ENCODE measurements at places on chromosomes 13 and 19.

DNA sequence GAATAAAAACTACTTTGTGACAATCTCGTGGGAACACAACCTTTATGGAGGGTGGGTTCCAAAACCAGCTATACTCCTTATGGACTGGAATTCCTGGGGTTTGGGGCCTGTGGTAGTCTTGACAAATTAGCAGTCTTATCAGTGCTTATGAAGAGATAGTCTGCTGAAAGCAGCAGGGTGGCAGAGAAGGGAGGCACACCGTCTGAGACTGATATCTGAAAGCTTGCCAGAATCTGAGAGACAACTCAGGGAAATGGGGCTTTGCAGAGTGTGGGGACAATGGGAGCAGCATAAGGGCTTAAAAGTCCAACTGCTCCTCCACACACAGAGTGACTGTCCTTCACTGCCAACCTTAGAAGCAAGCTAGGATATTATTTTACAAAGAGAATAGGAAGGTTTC, 95.9 kb downstream of the UGGT2 start:
- DNase-seq = no peak

GRCh38 chr13:74530011-74530410, 395.8 kb upstream of the KLF12 start:
- no peak for DNase-seq

DNA sequence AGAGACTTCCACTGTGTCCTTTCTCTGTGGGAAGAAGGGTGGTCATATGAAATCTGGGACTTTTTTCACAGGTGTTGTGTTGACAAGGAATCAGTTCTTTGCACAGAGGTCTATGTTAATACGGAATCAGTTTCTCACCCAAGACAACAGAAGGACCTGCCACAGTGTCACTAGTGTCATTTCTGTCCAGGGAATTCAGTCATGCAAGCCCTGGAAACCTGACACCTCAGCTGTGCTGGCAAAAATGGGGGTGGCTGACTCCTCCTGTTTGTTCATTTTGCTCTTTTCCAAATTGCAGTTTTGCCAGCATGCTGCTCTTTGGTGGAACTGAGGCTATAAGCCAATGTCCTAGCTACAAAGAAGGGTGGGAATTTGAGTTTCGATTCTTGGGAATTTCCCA, 49.8 kb upstream of the ESD start:
- DNase-seq = no peak

DNA sequence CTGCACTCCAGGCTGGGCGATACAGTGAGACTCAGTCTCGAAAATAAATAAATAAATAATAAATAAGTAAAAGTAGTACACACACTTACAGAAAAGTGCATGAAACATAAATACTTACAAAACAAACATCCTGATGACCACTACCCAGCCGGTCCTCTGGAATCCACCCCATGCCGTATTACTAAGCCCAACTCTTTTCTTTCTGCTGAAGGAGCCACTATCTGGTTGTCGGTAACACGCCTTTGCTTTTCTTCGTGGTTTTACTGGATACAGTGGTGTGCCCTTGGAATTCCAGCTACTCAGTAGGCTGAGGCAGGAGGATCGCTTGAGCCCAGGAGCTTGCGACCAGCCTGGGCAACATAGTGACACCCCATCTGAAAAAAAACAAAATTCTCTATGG, 39.4 kb downstream of the CELF5 start:
- no peak for DNase-seq

GRCh38 chr19:45215391-45216191, 29.6 kb downstream of the EXOC3L2 start:
- no peak for DNase-seq

- DNase-seq = no peak
Measured at GRCh38 chr13:29756506-29756905, 93.9 kb downstream of the UBL3 start.

DNA sequence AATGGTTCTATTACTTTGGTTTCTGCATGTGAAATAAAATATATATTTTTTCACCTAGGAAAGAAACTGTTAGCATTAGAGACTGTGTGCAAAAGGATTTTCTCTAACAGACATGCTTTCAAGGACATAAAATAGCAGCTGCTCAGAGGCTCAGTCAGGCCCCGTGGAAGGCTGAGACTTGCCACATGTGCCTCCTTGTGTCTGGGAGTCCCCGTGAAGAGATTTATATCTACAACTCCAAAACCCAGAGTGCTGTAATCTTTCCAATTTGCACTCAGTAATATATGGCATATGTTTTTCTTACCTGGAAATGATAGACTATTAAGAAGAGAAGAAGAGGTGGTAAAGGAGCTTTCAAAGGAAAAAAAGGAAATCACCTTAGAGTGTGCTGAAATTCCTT, 371.6 kb upstream of the OBI1 start:
- DNase-seq = no peak

DNA sequence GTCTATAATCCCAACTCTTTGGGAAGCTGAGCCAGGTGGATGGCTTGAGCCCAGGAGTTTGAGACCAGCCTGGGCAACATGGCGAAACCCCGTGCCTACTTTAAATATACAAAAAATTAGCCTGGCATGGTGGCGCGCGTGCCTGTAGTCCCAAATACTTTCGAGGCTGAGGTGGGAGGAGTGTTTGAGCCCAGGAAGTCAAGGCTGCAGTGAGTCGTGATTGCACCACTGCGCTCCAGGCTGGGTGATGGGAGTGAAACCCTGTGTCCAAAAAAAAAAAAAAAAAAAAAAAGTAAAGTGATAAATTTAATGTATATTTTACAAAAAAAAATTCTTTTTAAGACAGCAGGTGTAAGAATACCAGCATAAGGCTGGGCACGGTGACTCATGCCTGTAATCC, 17.6 kb downstream of the TMEM38A start:
- no peak for DNase-seq

GRCh38 chr19:39679056-39679790, 23.5 kb downstream of the LGALS16 start:
- DNase-seq = peak; percentile 66

DNA sequence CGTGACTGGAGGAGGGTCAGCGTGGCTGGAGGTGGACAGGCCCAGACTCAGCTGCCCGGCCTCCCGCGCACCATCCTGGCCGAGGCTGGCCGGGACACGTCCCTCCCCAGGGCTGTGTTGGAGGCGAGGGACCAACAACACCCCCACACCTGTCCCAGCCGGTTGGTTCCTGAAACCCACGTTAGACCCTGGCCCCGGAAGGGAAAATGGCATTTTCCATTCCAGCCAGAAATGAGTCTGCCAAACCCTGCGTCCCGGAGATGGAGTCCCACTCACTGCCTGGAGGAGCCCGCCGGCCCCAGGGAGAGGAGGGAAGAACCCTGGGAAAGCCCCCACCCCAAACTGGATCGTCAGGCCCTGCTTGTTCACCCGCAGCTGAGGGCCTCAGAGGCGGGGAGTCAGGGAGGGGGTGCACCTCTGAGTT, 4.8 kb upstream of the WDR18 start:
- peak; percentile 82 for DNase-seq

GRCh38 chr13:112510987-112511685, 76.8 kb downstream of the TUBGCP3 start:
- no peak for DNase-seq

- DNase-seq = no peak
Measured at GRCh38 chr13:37492741-37493514, 105.6 kb downstream of the POSTN start.

DNA sequence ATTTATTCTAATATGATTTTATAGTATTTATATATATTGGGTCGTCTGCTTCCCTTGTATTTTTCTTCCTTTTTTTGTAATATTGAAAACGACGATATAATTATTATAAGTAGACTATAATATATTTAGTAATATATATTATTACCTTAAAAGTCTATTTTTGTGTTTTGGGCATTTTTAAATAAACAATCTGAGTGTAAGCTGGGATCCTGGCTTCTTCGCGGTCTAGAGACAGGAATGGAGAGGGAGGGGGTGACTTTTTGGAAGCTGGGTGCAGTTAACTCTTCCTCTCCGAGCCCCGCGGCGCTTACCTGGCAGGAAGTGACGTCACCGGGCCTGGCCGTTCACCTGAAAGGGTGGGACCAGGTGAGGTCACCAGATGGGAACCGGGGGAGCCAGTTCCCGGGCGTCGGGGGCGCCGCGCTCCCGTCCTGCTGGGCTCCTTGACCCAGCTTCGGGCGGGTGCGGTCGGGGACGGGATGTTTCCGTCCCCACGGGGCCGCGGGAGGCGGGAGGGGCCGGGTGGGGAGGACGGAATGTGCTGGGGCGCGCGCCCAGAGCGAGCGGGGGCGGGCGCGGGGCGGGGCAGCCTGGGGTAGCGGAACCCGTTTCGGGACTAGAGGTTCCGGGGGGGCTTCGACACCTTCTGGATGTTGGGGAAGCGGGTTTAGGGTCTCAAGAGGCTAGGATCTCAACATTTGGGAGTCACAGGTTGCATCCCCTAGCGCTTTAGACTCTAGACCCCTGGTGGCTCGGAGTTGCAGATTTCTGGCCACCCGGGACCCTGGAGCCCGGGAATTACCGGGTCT, 2.8 kb downstream of the ZFP36 start:
- no peak for DNase-seq

DNA sequence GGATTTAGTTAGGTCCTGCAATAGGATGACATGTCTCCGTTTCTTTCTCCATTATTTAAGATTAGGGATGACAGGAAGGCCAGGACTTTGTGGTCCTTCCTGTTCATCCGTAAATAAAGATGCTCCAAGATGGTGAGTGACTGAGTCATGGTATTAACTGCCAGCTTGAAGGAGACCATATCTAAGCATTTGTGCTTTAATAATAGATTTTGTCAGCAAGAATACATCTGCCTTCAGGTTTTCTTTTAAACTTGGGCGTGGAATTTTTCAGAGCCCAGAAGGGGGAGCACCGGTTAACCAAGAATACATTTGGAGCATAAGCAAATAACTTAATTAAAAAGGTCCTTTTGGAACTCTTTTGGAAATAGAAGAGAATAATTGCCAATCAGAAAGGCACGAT, 68.2 kb downstream of the ARHGAP35 start:
- DNase-seq = no peak

GRCh38 chr19:13164343-13165161, 14.3 kb downstream of the IER2 start:
- no peak for DNase-seq

Measured in GM10248 (cell line).